Spleen (tissue), 13 donors: ENCODE measurements at places on chromosomes 11 and 22. TPM values are rescaled to one million over a fixed set of nuclear protein-coding genes. Genes with fewer than 3 reads are reported as not detected.

The WNT11 gene
- polyA plus RNA-seq = 0.67 TPM

The APOA1 gene
- 1.4 TPM for polyA plus RNA-seq

The ACRV1 gene
- 0.09 TPM for polyA plus RNA-seq

The OR4C45 gene
- not detected for polyA plus RNA-seq

The SSTR3 gene
- polyA plus RNA-seq = 1.5 TPM

The CHST1 gene
- polyA plus RNA-seq = 3.3 TPM

The XPNPEP3 gene
- 3.2 TPM for polyA plus RNA-seq

GRCh38 chr11:44138286-44138685 lies 42.8 kb downstream of the EXT2 start:
- no peak for DNase-seq
- H3K36me3 ChIP-seq = peaks cover 96% of the 10 kb centered on the region
- H3K27ac ChIP-seq = no peak overlapping the region

DNA sequence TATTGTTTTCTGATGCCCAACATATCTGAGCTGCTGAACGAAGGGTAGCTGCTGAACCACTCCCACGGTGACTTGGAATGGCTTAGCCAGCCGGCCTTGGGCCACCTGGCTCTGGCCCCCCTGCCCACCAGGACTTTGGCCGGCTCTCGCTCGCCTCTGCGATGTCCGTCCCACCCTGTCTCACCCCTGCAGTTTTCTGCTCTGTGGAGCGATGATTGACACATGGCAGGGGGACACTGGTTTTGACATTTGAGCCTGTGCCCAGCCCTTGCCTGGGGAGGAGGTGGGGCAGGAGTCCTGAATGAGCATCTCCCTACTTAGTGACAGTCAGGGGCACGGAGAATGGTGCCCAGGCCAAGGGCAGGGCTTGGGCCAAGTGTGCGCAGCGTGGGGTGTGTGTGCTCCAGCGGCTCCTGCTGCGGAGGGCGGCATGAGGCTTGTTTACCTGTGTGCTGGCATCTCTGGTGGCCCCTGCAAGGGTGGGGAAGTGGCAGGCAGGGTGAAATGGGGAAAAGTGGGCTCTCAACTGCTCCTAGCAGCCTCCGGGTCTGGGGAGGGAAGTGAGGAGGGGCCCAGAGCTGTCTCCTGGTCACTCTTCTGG lies 15.7 kb upstream of the CDKN1C start:
- no peak overlapping the region for H3K4me3 ChIP-seq
- H3K36me3 ChIP-seq = no peaks in the 10 kb centered on the region
- peak; percentile 84 for DNase-seq
- H3K27ac ChIP-seq = peak overlapping the region; percentile 92
- peaks cover 18% of the 10 kb centered on the region for H3K27me3 ChIP-seq

- H3K36me3 ChIP-seq = no peaks in the 10 kb centered on the region
- peak overlapping the region; percentile 65 for H3K27ac ChIP-seq
- no peaks in the 10 kb centered on the region for H3K27me3 ChIP-seq
- no peak for DNase-seq
- peaks cover 16% of the 10 kb centered on the region for H3K4me1 ChIP-seq
These were observed 10.4 kb upstream of the EMID1 start for GRCh38 chr22:29195118-29195963.

GRCh38 chr11:126172596-126173038 lies 38.8 kb downstream of the RPUSD4 start:
- no peaks in the 10 kb centered on the region for H3K4me1 ChIP-seq
- H3K4me3 ChIP-seq = no peak overlapping the region
- peak; percentile 52 for DNase-seq
- peaks cover 12% of the 10 kb centered on the region for H3K27me3 ChIP-seq
- H3K36me3 ChIP-seq = no peaks in the 10 kb centered on the region

GRCh38 chr11:64778473-64779298 lies at the start of gene SF1:
Gene SF1, minus strand, starts transcription at chr11:64778542. Its CDS starts 150 bp downstream, at chr11:64778392.
- H3K4me3 ChIP-seq = peak within 1 kb of the TSS; percentile 77
- peak; percentile 99 for DNase-seq
- peaks cover 4% of the 10 kb centered on the region for H3K36me3 ChIP-seq
- H3K27me3 ChIP-seq = no peaks in the 10 kb centered on the region

DNA sequence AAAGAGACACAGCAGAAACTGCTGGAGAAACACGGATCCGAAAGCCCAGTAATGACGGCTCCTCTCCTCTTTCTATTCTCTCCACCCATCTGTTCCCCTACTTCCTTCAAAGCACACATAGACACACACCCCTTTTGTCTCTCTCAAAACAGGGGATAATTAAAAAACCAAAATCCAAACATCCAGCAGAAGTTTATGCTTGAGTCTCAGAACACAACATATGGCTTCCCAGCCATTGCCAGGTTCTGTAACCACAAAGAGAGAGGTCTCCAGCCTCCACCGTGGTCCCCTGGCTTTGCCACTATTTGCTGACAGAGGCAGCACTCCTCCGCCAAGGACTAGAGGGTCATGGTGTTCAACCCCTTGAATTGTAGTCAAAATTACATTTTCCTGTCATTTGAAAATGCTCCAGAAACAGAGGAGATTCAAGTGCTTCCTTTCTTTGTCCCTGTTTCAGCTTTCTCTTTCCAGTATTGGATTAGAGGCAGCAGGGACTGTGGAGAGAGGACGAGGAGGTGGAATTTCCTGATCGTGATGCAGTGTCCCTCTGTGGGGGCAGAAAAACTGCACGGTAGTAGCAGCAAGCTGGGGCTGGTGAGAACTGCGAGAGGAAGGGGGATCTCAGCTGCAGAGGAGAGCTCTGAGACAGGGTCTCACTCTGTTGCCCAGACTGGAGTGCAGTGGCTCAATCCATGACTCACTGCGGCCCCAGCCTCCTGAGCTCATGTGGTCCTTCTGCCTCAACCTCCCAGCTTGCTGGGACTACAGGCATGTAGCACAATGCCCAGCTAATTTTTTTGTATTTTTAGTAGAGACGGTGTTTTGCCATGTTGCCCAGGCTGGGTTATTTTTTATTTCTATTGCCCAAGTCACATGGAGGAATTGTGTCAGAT lies 60.3 kb downstream of the UBASH3B start:
- DNase-seq = no peak
- peaks cover 90% of the 10 kb centered on the region for H3K4me1 ChIP-seq
- peak overlapping the region; percentile 87 for H3K27ac ChIP-seq
- no peak overlapping the region for H3K4me3 ChIP-seq

DNA sequence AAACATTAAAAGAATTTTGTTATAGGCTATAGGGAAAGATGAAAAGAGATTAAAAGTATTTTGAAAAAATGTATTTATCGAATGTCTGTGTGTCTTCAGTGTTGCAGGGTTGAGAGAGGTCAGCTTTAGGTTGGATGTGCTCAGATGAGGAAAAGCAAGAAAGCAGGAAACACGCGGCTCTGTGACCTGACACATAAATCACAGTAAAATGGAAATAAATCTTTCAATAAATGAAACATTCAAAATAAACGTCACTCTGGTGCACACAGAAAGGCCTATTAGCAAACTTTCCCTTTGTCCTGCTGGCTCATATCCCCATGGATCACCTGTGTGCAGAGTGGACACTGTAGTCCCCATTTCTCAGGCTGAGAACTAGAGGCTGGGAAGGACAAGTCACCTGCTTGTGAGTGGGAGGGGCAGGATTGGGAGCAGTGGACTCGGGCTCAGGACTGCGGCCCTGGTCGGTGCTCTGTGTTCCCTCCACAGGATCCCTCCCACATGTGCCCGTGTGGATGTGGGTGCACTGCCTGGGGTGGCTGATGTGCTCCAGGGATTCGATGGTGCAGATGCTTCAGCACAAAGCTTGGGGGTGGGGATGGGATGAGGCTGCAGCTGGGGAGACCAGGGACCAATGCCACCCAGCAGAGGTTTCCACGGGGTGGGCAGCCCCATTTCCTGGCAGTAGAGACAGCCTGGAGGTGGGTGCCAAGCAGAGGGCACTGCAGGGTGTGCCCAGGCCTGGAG lies 96.0 kb upstream of the IGLL5 start:
- no peaks in the 10 kb centered on the region for H3K36me3 ChIP-seq
- peak overlapping the region; percentile 53 for H3K27ac ChIP-seq
- no peak for DNase-seq
- H3K27me3 ChIP-seq = no peaks in the 10 kb centered on the region

DNA sequence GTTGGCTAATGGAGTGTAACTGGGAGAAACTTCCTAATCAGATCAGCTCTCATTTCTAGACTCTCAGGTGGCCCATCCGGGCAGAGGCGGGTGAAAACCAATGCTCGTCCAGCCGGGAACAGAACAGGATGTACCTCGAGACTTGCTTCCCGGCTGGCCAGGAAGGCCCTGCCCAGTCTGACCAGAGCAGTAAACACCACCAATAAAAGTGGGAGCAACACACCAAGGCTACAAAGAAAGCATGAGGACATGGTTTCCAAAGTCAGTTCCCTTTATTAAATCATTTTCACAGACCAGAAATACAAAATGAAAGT lies 940 bp upstream of the TNKS1BP1 start:
- H3K36me3 ChIP-seq = peaks cover 43% of the 10 kb centered on the region
- peaks cover 9% of the 10 kb centered on the region for H3K4me1 ChIP-seq
- peak overlapping the region; percentile 89 for H3K27ac ChIP-seq
- no peaks in the 10 kb centered on the region for H3K27me3 ChIP-seq

GRCh38 chr22:42306010-42306409 lies 35.6 kb upstream of the TCF20 start:
- H3K4me3 ChIP-seq = no peak overlapping the region
- no peaks in the 10 kb centered on the region for H3K27me3 ChIP-seq
- no peak for DNase-seq
- H3K4me1 ChIP-seq = peaks cover 16% of the 10 kb centered on the region
- H3K36me3 ChIP-seq = no peaks in the 10 kb centered on the region

DNA sequence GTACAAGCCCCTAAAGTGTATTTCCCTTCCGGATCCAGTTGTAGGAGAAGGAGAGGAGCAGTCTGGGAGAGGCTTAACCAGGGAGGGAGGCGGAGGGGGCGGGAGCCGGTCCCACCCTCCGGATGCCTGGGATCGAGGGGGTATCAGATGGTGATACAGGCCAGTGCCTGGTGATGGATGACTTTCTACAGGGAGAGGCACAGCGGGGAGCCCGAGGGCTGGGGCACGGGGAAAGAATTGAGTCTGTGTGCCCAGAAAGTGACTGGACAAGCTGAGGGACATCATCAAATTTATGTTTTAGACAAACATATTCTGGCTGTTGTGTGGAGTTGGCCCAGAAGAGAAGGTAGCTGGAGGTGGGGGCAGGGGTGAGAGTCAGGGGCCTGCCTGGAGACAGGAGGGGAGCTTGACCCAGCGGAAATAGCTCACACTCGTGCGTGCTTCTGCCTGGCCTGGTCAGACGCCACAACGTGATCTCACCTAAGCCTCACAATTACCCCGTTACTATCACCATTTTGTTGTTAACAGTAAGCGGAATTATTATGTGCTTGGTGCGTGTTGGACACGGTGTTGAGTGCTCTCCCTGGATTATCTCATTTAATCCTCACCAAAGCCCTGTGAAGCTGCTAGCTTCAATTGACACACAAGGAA lies 42.4 kb downstream of the AMPD3 start:
- no peak overlapping the region for H3K27ac ChIP-seq
- peaks cover 48% of the 10 kb centered on the region for H3K36me3 ChIP-seq
- no peak overlapping the region for H3K4me3 ChIP-seq
- H3K27me3 ChIP-seq = no peaks in the 10 kb centered on the region
- no peak for DNase-seq
